Activated T-helper 1 cell treated with anti-CD3 and anti-CD28 coated beads, Interleukin-2, amount 50 U/mL, for 16 hours (primary cell): ENCODE measurements at places on chromosomes 2 and 18.

GRCh38 chr2:198973181-198973580 is 484.6 kb downstream of the SATB2 start:
- DNase-seq = no peak

- no peak for DNase-seq
These were observed 39.0 kb downstream of the SLC66A2 start for GRCh38 chr18:79912409-79912991.

DNA sequence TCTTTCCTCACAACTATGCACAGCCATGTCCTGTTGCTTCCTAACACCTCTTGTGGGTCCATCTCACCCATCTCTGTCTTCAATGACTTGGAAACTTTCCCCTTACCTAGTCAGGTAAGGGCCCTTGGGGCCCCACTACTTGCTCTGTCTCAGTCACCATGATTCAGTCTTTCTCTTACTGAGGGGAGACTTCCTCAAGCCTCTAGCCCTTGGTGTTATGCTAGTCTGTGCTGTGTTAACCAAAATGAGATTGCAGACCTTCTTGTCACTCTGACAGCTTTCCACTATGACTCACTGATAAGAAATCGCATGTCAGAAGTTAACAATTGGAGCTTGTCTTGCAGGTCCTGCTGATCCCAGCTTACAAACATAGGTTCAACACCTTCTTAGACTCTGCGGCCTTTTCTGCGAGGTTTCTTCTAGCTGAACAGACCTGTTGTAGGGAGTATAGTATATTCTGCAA is 65.3 kb downstream of the WDR75 start:
- no peak for DNase-seq

- no peak for DNase-seq
These were observed 44.6 kb downstream of the HAUS1 start for GRCh38 chr18:46148810-46149209.

DNA sequence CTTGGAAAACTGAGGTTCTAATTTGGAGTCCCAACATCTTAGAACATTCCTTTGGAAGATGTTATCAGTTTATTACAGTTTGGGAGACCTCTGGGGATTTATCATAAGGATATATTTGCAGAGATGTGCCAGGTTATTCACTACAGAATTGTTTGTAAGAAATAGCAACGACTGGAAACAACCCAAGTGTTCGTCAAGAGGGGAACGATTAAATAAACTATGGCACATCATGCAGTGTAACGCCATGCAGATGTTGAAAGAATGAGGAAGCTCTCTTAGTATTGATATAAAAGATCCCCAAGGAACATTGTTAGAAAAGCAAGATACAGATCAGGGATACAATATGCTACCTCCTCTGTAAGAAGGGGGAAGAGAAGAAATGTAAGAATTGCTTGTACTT is 210.6 kb downstream of the TMEM247 start:
- no peak for DNase-seq

GRCh38 chr2:232478571-232479340 is 8.9 kb downstream of the ECEL1 start:
- DNase-seq = no peak
